GM10248 (cell line): ENCODE measurements at places on chromosomes 5 and 9.

DNA sequence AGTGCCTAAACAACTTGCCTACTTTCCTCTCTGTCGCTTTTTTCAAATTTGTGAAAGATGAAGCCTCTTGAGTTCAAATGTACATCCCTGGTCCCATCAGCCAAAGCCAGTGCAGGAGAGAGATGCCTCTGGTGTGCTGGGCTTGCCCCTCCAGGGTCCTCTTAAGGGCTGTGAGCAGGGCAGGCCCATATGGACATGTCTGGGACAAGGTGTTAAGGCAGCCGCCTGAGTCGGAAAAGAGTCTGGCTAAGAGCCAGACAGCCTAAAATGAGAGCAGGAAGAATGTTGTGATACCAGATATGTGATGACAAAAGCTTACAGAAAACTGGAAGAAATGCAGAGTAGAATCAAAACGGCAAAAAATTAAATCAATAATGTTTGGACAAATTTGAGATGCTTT is 72.5 kb downstream of the APTX start:
- DNase-seq = no peak

DNA sequence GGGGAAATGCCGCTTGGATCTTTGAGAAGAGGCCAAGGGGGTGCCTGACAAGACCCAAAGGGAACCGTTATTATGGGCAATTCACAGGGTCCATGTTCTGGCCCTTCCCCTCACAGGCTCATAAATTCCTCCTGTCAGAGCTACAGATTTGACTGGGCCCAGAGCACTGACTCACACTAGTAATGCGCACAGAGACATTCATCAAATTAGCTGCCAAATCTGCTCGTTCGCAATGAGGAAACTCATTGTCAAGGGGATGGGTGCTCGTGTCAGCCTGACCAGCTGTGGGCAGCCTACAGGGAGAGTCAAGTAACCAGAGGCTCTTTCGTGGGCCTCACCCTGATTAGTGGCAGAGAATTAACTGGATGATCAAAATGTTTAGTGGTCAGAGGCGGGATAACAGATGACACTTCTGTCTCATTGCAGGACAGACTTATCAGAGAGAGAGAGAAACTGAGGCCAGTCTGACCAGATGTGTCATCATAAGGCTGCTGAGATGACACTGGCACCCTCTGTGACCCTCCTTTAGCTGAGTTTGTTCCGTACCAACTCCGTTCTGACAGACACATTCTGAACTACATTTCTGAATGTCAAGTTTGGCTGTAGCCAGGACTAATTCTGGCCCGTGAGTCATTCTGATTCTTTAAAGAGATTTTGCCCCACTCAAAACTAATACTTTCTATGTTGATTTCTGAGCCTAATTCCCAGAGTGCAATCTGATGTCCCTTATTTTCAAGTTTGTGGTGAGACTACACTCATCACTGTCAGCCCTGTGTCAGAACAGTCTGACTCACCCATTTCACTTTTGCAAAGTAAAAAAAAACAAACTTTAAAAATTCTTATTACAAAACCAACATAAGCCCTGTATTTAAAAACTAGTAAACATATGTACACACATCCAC is 377.1 kb downstream of the ACTL7B start:
- no peak for DNase-seq

DNA sequence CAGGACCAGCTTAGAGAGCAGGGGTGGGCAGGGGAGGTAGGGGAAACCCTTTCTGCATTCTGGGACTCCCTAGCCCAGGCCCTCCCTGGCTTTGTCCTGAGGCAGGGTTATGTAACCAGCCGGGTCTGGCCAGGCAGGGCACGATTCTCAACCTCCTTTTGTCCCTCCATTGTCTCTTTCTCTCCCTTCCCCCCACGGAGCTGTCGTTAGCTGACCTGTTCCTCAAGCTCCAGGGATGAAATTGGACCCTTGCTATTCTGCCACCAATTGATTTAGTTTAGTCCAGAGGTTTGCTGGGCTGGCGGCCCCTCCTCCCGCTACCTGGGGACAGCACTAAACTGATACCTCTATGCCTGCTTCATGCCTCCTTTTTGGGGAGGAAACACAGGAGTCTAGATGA is 9.4 kb upstream of the NDST1 start:
- DNase-seq = no peak

DNA sequence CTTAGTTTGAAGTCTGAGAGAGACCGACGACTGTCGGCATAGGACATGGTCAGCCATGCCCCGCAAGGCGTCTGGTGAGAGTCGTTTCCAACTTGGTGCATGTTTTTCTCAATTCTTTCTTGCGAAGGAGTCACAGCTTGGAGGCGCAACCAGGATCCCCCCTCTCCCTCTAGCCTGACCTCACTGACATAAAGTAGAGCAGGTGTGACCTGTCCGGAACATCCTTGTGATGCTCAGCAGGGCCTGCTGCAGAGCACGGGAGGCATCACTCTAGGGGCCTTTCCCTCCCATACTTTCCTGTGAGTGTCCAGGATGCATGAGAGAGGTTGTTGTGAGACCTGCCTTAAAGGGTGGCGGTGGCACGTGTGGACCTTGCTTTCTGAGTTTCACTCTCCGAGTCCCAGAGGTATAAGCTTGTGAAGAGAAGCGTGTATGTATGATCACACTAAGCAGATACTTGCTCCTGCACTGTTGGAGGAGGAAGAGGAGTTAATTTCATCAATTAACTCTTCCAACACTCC is 5.0 kb downstream of the TENT4A start:
- no peak for DNase-seq

GRCh38 chr5:173643964-173644363 is 27.5 kb upstream of the BOD1 start:
- peak; percentile 58 for DNase-seq

DNA sequence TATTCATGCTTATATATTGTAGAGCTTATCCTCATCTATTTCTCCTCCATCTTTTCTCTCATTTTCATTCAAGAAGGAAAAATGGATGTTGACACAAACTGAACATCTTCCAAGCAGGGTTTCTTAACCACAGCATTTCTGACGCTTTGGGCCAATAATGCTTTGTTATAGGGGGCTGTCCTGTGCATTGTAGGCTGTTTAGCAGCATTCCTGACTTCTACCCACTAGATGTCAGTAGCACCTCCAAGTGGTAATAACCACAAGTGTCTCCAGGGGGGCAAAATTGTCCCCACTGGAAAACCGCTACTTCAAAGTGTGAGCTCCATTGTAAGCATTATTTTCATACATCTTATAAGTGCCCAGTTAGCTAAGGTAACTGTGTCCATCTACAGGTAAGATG is 2.6 kb upstream of the TXNDC8 start:
- no peak for DNase-seq

DNA sequence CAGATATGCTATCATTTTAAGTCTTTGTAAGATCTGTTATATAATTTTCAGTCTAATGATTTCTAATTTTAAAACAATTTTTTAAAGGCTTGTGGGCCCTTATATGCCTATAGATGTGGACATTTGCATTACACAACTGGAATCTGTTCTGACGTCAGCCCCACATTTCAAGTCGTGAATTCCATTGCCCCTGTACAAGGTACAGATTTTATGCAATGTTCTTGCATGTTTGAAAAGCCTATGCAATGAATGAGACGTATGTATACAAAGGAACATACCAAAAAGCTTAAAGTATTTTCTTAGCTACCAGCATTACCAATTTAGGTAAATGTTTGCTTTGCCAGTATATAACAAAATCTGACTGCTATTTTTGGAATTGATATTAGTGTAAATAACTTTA is 77.2 kb downstream of the ITGA1 start:
- no peak for DNase-seq

GRCh38 chr9:31839273-31839672 is 545.2 kb upstream of the ACO1 start:
- DNase-seq = no peak

- DNase-seq = no peak
Measured at GRCh38 chr9:122004589-122004988, 88.5 kb downstream of the TTLL11 start.

DNA sequence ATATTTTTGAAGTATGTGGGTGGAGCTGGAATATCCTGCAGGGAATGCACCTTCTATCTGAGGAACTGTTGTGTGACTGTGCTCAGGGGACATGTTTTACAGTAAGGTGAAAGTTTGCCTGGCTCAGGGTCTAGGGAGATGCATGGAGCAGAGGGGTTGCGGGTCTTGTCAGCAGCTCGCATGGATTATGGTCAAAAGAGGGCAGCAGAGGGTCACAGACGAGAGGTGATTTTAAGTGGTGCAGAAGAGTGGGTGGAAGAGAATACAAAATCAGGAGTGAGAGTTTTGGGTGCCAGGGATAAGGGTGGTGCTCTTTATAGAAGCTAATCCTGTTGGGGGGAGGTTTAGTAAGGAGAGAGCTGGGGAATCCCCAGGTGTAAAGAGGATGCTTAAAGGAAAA is 53.5 kb upstream of the GRIN3A start:
- no peak for DNase-seq

GRCh38 chr9:98540476-98540875 is 168.3 kb downstream of the GABBR2 start:
- DNase-seq = no peak

DNA sequence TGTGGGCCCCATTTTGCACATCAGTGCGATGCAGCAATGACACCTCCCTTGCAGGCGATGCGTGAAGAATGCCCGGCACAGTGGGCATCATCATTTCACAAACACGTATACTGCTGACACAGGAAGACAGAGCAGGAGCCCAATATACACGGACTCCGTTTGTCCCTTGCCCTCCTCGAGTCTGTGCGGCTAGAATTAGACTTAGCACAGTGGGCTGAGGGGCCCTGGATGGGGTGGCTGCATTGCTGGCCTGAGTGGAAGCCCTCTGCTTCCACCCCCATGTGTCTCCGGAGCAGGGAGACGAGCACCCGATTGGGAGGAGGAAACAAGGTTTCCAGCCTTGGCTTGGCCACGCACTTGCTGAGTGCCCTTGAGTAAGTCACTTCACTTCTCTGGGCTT is 40.8 kb downstream of the GSN start:
- DNase-seq = no peak

- DNase-seq = no peak
Measured at GRCh38 chr5:50967009-50967562, 300.6 kb downstream of the PARP8 start.

DNA sequence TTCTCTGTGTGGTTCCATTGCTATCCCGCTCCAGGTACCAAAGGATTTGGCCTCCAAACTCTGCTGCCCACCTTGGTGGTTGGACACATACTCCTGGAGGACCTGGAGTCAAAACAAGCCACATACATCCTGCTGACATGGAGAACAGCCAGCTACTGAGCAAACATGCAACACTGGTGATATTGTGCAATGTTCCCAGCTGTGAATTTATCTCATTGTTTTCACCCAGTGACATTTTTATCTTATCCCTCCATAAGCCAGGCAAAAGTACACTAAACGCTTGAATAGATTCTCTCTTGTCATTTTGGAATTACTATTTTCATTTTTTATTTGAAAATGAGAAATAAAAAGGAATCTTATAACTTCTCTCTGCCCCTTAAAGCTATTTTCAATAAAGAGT is 11.1 kb upstream of the CTSL start:
- DNase-seq = no peak

- DNase-seq = no peak
Measured at GRCh38 chr9:85290019-85290418, 451.7 kb downstream of the AGTPBP1 start.

DNA sequence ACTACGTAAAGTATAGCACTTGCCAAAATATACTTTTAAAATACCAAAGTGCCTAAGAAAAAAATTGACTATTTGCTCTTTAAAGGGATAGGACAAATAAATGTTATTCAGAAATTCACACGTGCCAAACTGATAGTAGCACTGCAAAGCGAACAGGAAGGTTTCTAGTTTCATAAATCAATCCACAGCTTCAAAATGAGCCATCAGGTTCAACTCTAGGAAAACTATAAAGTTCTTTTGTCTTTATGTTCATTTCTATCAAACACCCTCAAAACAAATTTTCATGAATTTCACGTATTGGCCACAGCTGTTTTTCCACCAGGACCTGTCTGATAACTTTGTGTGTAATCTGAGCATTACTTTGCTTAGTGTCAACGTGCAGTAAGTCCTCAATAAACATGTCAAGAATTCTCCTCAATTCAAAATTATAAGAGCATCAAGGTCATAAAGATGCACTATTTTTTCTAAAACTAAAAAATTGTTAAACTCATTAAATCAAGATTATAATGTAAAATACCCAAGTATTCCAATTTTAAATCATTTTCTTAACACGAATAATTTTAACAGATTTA is 3.0 kb downstream of the RNF130 start:
- DNase-seq = no peak

DNA sequence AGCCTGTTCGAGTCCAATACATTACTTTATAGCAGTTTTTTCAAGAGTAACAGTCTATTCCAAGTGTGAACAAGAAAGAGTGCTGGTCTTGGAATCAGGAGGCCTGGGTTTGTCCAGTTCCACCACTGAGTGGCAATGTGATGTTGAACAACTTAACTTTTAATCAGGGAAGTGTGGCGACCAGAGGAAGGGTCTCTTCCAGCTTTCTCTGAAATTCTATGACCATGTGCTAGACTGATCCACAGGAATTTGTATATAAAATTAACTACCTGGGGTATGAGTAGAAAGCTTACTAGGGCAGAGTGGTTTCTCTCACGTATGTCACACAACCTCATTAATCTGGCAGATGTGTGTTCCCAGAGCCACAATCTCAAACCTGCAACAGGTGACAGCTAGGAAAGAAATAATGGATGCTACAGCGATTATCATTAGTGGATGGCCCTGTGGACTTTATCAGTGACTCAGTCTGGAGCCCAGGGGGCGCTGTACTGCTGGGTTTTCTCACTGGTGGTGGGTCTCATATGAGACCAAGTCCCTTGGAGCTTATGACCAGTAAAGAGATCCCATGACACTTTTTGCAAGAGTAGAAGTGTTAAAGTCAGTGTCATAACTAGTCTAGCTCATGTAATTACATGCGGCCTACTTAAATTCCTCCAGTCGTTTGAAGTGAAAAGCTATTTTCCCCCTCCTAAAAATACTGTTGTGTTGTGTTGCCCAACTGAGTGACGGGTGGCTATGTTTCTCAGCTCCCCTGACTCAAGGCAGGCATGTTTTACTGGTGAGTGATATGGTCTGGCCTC is 116.5 kb downstream of the GDNF start:
- no peak for DNase-seq

DNA sequence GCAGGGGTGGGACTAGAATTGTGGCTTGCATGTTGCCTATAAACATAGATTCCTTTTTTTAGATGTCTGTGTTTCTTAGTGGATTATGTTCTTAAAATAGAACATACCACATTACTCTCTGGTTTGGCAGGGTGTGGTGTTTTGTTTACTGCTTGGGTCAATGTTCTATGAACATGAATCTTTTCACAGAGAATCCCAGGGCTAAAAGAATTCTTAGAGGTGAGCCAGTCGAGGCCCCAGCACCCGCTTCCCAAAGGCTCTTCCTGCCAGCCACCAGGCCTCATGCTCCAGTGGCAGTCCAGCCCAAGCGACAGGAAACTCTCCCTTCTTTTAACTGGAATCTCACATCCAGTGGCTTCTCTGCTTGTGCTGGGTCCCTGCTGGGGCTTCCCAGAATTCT is 126.6 kb downstream of the C9orf152 start:
- DNase-seq = no peak

GRCh38 chr5:96582343-96582742 is 79.8 kb upstream of the CAST start:
- DNase-seq = no peak
